ENCODE measurements at places on chromosomes 1 and 21.

GRCh38 chr1:54077359-54077758 lies 24.0 kb downstream of the TCEANC2 start:
- no peak for DNase-seq

GRCh38 chr1:232553809-232554208 lies 76.1 kb downstream of the SIPA1L2 start:
- no peak for DNase-seq

- DNase-seq: no peak
Observed at GRCh38 chr1:208036106-208036808, 125.3 kb upstream of the CD34 start.

- no peak for DNase-seq
Observed at GRCh38 chr1:19042675-19043578, 86.5 kb upstream of the IFFO2 start.

- DNase-seq: no peak
Observed at GRCh38 chr21:34589511-34590282, 25.2 kb downstream of the RCAN1 start.

GRCh38 chr1:17472814-17473213 lies 33.3 kb upstream of the RCC2 start:
- no peak for DNase-seq

DNA sequence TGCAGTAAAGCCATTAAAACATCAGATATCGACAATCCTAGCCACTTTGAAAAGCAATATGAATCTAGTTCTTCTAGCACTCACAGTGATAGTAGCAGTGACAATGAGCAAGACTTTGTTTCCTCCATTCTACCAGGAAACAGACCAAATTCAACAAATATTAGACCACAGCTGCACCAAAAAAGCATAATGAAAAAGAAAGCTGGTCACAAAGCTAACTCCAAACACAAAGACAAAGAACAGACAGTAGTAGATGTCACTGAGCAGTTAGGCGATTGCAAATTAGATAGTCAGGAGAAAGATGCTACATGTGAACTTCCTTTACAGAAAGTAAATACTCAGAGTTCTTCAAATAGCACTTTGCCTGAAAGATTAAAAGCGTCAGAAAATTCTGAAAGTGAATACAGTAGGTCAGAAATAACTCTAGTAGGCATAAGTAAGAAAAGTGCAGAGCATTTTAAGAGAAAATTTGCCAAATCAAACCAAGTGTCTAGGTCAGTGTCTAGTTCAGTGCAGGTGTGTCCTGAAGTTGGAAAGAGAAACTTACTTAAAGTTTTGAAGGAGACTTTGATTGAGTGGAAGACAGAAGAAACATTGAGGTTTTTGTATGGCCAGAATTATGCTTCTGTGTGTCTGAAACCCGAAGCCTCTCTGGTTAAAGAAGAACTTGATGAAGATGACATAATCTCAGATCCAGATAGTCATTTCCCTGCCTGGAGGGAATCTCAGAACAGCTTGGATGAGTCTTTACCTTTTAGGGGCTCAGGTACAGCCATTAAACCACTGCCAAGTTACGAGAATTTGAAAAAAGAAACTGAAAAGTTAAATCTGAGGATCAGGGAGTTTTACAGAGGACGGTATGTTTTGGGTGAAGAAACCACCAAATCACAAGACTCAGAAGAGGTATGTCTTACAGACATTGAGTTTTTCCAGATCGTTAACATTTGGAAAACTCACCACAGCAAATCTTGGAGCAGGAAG lies 24.9 kb downstream of the RPAP2 start:
- no peak for DNase-seq

DNA sequence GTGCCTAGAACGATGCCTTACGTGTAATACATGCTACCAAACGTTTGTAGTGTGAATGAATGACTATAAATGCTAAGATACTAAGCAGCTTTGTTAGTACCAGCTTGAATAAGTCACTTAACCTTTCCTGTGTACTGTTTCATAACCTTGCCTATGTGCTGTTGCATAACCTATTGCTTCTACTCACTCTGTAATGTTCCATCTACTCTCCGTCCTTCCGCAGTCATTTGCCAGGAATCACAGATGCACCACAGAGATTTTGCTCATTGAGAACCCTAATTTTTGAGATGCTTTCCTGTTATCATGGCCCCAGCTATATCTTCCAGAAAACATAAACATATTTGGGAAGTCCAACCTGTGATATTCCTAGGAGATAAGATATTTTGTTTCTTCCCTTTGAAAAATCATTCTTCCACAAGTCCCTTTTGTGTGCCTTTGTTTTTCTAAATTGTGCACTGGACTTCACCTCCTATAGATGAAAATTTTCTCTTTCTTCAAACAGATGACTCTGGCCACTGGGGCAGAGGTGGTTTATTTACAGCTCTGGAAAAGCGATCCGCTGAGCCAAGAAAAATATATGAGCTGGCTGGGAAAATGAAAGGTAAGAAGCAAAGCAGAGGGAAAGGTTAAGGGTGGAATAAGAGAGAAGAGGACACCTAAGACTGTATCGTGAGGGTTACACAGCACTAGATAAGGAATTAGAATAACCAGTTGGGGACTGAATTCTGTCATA lies 44.8 kb downstream of the CHD1L start:
- no peak for DNase-seq

DNA sequence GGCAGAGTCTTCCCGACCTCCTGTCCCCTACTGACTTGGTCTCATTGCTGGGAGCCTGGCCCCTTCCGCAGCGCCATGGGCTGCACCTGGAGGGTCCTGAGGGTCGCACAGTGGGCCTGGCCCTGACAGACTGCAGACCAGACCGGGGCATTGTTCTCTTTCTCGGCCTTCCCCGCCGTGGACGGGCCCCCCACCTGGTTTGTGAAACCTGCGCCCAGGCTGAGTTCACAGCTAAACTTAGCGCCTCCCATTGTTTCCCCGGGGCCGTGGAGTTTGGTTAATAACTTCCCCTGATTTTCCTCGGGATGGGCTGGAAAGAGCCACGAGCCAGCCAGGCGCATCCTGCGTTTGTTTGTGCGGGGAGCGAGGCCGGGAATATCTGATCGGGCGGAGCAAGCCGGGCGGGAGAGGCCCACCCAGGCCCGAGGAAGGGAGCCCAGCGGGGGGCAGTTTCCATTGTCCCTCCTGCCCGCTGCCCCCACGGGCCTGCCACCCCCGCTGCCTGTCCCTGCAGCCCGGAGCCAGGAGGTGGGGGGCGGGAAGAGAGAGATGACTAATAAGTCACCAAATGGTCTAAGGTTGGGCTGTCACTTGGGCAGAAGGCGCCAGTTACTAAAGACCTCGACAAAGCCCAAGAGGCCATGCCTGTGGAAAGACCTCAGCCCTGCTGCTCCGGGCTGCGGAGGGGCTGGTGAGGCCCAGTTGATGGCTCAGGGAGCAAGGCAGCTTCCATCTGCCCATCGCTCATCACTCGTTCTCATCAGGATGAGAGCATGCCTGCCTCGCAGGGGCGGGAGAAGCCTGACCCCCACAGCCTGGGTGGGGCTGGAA lies 39.0 kb upstream of the ARHGEF16 start:
- peak; percentile 53 for DNase-seq

DNA sequence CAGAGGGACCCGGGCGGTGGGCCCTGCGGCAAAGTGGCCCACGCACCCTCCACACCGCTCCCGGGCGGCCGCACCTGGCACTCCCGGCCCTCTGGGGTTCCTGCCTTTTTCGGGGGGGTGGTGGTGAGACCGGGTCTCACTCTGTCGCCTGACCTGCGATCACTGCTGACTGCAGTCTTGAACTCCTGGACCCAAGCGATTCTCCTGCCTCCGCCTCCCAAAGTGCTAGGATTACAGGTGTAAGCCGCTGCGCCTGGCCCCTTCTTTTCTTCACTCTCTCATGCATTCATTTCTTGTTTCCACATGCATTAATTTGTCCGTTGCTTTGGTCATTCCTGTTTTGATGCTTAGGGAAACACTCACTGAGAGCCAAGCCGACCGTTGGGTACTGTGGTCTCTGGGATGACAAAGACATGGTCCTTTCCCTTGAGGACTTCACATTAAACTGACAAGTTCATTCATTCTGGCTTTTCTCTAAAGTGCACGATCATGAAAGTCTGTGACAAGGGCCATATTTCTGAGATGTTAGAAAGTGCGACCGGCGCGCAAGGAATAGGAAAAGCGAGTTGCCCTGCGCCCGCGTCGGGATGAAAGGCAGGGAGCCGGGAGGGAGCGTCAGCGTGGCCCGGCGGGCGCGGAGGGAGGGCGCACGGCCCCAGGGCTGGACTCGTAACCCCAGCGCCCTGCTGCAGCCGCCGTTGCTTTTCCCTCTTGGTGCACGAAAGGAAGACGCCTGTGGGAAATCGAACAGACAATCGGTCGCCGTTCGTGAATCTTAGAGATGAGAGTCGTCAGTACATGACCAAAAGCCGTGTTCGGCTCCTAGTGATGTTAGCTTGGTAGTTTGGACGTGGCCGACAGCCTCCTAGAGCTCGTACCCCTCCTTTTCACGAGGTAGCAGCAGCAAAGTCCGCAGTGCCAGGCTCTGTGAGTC lies 1.0 kb upstream of the MCOLN2 start:
- no peak for DNase-seq

DNA sequence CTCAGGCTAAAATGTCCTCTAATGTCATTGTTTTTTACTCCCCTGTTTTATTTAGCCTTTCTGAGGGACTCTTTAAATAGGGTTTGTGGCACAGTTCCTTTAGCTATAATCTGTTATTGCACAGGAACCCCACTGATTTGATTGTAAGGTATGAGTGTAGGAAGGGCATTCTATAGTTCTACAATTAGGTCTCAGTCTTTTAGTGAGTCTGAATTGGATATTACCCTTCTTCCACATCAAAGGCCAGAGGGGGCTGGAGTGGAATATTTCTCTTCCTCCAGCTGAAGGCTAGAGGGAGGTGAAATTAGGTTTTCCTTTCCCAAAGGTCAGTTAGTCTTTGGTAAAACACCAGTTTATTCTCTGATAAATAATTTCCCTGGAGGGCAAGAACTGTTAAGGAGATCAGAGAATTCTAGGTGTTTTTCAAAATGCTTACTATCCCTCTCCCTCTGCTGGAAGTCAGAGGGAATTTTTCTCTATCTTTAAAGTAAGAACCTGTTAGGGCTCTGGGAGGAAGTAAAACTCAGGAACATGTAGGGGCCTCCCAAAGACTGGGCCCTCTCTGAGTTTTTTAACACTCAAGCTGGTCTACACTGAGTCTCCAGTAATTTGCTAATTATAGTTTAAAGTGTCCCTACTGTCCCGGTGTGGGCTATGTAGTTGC lies 176.3 kb upstream of the ZNHIT6 start:
- DNase-seq: no peak

DNA sequence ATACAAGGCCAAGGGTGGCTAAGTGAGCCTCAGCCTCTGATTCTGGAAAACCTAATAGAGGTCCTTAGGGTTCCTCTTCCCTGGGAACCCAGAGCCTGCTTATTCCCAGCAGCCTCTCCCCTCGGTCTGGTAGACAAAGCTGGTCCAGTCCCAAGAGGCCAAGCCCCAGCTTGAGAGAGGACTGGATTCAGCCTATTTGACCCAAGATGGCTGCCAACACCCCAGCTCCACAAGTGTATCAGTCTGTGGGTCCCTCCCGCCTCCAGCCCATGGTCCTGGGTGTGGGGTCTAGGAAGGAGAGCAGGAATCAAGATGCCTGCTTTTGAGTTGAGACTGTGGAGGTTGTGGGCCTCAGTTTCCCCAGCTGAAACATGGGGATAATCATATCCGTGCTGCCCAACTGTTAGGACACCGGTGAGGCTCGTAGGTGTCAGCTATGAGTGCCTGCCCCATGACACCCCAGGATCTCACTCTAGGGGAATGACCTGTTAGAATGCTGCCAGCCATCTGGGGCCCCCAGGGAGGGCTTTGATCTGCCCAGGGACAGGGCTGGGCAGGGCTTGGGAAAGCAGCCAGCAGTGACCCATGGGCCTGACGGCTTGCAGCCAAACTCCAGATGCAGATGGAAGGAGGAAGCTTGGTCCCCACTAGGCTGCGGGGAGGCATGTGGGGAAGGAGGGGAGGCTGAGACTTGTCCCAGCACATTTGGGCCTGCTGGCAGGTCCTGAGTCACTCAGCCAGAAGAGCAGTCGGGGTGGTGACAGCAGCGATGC lies 45.4 kb downstream of the NUAK2 start:
- DNase-seq: no peak

GRCh38 chr1:88333086-88333695 lies 350.9 kb upstream of the PKN2 start:
- DNase-seq: no peak

- DNase-seq: no peak
Observed at GRCh38 chr1:220925707-220926106, 46.5 kb downstream of the HLX start.

DNA sequence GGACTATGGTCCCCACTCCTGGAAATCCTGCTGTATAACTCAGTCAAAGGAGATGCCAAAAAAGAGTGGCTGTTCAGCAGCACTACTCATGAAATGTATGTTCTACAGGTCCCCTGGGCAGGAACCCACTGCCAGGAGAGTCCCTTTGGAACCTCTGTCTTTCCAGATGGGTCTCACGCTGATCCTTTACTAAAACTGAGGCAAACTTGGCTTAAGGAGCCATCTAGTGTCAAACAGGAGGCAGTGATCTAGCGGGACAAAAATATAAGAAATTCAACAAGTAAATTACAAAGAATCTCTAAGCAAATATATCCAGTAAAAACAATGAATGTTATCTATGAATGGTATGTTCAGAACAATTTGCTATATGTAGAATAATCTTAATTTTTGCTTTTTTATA lies 80.5 kb upstream of the PRMT6 start:
- DNase-seq: no peak

DNA sequence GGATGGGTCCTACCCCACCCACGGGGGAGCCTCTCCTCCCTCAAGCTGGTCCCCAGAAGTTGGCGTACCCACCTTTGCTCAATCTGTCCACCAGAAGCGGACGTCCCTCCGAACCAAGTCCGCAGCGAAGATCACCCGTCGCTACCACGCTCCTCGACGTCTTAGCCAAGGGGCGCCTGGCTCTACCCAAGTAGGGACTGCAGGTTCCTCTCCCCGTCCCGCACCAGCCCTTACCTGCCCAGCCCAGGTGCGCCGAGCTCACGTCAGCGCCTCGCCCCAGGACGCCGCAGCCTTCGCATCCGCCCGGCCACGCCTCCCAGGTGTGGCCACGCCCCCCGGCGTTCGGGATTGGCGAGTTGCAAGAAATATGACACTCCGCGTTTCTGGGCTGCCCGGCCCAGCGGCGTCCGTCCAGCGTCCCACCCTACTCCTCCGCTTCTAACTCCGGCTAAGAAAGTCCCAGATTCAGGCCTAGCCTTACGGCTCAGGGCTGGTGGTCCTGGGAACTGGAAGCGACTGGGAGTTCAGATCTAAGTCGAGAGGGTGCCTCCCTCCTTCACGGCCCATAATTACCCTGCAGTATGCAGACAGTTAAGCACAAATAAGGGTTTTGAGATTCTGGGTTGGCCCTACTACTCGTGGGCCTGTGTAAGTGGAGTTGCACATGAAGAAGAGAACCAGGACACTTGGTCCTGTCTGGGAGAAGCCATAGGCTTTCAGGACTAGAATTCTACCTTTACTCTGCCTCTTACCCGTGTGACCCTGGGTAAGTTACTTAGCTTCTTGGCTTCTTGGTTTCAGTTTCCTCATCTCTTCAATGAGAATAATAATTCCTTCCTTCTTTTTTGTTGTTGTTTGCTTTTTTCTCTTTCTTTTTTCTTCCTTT lies at the start of gene IRF6:
Gene IRF6 (minus strand): TSS at position 268 of the 886 bp plus-strand sequence. CDS start 4,729 bp downstream, outside the sequence.
- no peak for DNase-seq

DNA sequence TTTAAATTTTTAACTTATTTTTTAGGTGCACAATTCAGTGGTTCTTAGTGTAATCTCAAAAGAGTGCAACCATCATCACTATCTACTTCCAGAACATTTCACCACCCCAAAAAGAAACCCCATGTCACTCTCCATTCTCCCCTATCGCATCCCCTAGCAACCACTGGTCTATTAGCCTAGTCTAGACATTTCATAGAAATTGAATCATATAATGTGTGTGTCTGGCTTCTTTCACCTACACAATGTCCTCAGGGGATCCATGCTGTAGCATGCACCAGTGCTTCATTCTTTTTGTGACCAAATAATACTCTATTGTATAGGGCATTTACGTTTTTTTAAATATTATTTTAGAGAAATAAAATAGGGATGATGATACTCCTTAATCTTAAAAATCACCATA lies 64.7 kb downstream of the JAK1 start:
- DNase-seq: no peak

All from kidney capillary endothelial cell (primary cell).